ENCODE measurements at places on chromosomes 13 and 19. TPM values are rescaled to one million over a fixed set of nuclear protein-coding genes. Genes with fewer than 3 reads are reported as not detected.

The IGFL1 gene
- not detected for polyA plus RNA-seq

GRCh38 chr19:2166741-2167738 is 3.3 kb downstream of the DOT1L start:
- peak; percentile 95 for DNase-seq

DNA sequence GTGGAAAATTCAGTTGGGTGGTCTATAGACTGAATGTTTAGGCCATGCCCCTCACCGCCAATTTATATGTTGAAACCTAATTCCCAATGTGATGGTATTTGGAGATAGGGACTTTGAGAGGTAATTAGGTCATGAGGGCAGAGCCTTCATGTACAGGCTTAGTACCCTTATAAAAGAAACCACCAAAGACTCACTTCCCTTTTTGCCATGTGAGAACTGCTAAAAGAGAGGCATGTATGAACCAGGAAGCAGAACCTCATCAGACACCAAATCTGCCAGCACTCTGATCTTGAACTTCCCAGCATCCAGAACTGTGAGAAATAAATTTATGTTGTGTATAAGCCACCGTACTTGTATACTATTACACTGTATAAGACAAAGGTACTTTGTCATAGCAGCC is 40.6 kb downstream of the UQCRFS1 start:
- DNase-seq: no peak

GRCh38 chr13:39302820-39303219 is 264.6 kb downstream of the NHLRC3 start:
- DNase-seq: no peak

DNA sequence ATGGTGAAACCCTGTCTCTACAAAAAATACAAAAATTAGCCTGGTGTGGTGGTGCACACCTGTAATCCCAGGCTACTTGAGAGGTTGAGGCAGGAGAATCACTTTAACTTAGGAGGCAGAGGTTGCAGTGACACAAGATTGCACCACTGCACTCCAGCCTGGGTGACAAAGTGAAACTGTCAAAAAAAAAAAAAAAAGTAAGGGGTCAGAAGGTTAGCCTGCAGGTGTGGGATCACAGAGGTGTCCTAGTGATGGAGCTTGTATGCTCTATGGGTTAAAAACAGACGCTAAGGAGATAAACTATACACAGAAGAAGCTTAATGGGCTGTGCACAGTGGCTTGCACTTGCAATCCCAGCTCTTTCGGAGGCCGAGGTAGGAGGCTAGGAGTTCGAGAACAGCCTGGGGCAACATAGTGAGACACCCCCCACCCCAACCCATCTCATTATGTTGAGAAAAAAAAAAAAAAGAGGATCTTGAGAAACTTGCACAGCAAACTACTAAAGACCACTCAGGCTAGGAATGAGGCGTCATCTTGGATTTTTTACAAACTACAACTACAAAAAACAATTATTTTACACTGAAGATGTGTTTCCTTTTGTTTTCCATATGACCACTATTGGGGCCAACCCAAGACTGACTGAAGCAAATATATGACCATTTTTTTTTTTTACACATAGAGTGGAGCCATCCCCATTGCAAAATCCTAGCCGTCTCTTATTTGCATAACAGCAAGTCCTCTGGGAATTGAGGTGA is 7.9 kb downstream of the FOSB start:
- no peak for DNase-seq

GRCh38 chr13:43543331-43543730 is 243.4 kb downstream of the ENOX1 start:
- no peak for DNase-seq

- no peak for DNase-seq
Measured at GRCh38 chr19:38808741-38809140, 4.0 kb downstream of the LGALS4 start.

DNA sequence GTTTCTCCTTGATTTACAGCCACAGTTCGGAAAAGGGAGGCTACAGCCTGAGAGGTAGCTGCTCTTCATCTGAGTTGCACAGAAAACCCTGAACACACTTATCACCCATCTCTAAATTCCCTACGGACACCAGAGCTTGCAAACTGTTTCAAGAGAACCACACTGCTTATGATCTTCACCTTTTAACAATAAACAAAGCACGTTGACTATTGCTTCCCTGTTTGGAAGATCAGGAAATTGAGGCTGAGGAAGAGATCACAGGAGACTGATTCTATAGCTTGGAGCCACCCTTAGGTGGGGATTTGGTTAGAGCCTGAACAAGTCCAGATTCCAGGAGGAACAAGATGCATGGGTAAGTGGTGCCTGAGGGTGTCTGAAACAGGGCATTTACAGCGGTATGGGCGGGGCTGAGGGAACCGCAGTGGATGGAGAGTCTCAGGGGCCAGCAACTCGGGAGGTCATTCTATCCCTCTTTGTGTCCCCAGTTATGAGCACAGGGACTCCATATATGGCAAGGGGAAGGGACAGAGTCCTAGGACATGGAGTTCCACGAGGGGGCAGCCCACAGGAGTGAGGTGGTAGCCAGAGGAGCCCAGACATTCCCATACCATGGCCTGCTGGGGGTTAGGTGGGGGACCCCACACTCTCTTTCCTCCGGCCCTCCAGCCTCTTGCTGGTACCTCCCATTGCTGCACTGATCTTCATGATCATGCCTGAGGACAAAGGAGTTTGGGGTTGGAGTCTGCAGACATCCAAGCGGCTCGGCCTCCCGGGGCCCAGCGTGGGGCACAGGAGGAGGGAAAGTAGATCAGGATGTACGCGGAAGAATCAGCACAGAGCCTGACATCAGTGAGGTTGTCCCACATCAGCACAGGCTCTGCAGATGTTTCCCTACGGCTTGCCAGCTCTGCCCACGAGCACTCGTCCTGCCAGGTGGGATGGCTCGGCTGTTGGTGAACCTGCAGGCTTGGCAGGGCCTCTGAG is 162.3 kb upstream of the ZNF536 start:
- DNase-seq: no peak

Data from right cardiac atrium (tissue), 5 donors.